ENCODE measurements at places on chromosomes 6 and 20. TPM values are rescaled to one million over a fixed set of nuclear protein-coding genes. Genes with fewer than 3 reads are reported as not detected.

GRCh38 chr6:163437466-163437865 is 22.9 kb downstream of the QKI start:
- no peak for DNase-seq

GRCh38 chr20:23116311-23117089 is 30.4 kb upstream of the CD93 start:
- DNase-seq, result no peak

GRCh38 chr6:81816380-81816779 is 63.9 kb upstream of the TENT5A start:
- no peak for DNase-seq

DNA sequence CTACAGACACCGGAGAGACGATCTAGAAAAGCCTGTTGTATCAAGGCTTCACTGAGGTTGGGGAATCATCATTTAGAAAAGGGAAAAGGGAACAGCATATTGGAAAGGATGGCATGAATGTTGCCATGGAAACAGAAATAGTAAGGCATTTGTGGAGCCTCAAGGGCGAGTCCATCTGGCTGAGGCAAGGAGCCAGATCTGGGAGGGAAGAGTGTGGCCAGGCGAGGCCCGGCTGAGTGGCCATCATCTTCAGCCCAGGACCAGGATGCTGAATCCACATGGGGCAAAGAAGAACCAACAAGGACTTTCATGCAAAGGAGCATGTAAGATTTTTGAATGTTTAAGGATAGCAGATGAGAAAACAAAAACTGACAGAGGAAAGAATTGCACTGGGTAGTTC is 85.8 kb downstream of the MAP3K5 start:
- DNase-seq, result no peak

DNA sequence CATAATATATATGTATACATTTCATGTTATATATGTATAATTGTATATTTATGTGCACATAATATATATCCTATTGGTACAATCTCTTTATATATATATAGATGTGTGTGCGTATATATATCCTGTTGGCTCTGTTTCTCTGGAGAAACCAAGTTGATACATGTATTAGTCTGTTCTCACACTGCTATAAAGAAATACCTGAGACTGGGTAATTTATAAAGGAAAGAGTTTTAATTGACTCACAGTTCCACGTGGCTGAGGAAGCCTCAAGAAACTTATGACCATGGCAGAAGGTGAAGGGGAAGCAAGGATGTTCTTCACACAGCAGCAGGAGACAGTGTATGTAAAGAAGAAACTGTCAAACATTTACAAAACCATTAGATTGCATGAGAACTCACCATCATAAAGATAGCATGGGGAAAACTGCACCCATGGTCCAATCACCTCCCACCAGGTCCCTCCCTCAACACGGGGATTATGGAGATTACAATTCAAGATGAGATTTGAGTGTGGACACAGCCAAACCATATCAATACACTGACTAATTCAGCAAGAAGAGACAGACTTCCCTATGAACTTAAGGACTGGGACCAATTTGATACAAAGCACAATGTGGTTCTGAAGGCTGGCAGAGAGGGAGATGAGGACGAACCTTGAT is 14.0 kb downstream of the CST3 start:
- no peak for DNase-seq

DNA sequence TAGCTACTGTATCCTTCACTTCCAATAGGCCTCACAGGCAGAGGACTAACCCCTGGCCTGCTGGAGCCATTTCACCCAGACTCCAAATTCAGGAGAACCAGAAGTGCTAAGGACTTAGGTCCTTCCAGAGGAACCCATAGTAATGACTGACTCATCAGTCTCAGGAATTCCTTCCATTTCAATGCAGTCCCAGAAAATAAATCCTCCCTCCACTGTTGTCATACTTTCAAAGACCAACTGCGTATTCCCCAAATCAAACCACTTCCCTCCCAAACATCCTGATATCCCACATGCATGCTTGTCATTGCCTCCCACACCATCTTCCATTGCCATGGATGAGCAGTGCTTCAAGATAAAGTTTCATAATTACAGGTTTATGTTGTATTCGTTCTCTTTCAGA is 31.8 kb upstream of the NT5E start:
- peak; percentile 50 for DNase-seq

DNA sequence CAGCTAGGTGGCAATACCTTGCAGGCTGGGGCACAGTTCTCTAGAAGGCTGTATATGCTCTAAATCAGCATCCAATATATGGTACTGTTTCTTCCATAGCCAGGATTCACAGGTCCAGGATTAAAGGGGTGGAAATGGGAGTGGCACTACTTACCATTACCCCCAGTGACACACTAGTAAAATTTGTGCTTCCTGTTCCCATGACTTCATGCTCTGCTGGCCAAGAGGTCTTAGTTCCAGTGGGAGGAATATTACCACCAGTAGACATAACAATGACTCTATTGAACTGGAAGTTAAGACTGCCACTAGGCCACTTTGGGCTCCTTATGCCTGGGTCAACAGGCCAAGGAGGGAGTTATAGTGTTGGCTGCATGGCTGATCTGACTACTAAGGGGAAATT is 174.3 kb upstream of the TNFAIP3 start:
- no peak for DNase-seq

DNA sequence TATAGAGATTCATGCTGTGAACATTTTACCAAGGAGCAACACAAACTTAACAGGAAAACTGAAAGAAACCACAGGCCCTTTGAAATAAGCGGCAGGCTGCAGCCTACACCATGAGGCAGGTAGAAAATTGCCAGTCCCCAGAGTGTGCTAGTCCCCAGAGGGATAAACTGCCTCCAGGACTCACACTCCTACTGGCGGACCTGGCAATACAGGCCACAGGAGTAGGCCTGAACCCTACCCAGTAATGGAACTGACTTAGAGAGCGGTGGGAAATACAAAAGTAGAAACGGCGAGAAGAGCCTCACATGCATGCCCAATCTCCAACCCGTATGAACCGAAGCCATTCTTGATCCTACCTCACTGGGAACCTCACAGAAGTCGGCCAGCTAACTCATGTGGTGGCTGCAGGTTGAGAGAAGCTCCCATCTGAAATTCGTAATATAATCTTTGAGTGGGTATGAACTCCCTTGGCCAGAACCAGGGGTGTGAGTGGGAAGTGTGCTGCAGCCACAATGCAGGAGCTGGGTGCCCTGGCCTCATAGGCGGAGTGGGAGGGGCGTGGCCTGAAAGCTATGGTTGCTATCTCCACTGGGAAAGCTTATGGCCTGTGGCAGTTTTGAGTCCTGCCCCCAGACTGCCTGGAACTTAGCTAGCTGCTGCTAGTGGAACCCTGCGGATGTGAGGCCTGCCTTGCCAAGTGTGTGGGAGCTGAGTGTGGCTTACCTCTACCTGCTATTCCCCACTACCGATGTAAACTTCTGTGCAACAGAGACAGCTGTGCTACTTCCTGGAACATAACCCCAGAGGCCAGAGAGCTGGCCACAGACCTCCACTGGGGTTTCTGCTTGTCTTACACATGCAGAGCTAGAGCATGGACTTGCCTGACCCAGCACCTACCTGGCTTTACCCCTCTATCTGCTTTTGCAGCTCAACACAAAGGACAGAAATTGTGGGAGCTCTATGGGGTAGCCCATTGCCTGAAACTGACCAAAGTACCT is 146.5 kb upstream of the COL21A1 start:
- DNase-seq, result no peak

GRCh38 chr6:37027036-37027720 is 21.7 kb downstream of the FGD2 start:
- no peak for DNase-seq

DNA sequence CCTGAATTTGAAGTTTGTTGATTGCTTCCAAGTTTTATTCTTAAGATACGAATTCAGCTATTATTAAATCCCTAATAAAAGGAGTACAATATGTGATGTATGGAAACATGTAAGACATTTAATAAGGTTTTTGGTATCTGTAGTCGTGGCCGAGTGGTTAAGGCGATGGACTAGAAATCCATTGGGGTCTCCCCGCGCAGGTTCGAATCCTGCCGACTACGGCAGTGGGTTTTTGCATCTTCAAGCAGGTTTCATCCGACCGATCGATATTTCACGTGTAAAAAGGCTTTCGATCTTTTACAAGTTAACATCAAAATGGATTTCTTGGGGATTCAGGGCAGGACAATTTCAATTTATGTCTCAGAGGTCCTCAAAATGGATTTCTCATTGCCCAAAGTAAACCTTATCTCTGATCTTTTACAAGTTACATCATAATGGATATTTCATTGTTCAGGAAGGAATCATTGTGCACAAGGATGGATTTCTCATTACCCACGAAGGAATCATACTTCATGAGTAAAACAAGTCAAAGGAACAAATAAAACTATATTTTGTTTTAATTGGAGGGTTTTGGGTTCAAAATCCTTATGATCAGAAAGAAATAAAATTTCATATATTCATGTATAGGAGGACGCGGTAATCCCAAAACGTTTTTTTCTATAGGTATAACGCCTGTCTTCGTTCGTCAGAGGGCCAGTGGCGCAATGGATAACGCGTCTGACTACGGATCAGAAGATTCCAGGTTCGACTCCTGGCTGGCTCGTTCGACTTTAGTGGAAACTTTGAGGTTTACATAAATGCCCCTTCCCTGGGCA is 37.3 kb upstream of the BTN3A2 start:
- DNase-seq, result peak; percentile 88

GRCh38 chr6:2876210-2877056 is 26.7 kb downstream of the SERPINB9 start:
- DNase-seq, result peak; percentile 98

- no peak for DNase-seq
Observed at GRCh38 chr6:35512740-35513139, at the start of gene TULP1. TULP1 (minus strand) TSS chr6:35512896; CDS start chr6:35512858, 38 bp downstream.

DNA sequence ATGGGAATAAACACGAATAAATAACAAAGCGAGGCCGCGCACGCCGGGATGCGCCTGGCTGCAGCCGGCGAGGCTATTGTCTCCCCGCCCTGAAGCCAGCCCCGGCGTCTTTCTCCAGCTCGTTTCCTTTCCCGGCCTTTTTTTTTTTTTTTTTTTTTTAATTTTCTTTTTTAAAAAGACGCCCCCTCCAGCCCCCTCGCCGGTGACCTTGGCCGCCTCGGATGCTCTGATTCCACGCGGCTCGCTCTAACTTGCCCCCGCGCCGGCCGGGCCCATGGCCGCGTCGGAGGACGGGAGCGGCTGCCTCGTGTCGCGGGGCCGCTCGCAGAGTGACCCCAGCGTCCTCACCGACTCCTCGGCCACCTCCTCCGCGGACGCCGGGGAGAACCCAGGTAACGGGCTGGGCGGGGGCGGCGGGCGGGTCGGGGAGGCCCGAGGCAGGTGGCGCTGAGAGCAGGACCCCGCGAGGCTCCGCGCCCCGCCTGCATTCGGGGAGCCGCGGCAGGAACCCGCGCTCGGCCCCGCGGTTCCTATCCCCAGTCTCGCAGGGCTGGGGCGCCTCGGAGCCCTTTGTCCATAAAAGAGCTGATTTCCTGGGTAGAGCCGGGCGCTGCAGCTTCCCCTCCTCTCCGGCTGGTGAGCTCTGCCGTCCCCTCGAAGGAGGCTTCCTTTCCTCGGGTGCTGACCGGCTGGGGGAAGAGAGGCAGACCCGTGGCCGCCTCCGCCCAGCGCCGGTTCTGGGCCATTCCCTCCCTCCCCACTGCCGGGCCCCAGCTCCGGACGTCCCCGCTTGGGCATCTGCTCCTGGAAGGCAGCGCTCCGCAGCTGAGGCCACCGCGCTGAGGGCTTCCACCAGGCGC is 631 bp downstream of the PHACTR3 start:
- DNase-seq, result no peak

- no peak for DNase-seq
Observed at GRCh38 chr6:146583966-146584365, 14.8 kb upstream of the ADGB start.

The SAMD10 gene
- 5.7 TPM for total RNA-seq

The TP53TG5 gene
- not detected for total RNA-seq

The RPL7L1 gene
- total RNA-seq, result 94.4 TPM

The OOEP gene
- not detected for total RNA-seq

The CLPSL2 gene
- not detected for total RNA-seq

The CST11 gene
- not detected for total RNA-seq

The TCF15 gene
- total RNA-seq, result 1.3 TPM
